NCI-H774 (cell line): ENCODE measurements at places on chromosomes 1 and 21.
A peak's percentile ranks its signal among the peaks of the same experiment; 100 is the strongest.

DNA sequence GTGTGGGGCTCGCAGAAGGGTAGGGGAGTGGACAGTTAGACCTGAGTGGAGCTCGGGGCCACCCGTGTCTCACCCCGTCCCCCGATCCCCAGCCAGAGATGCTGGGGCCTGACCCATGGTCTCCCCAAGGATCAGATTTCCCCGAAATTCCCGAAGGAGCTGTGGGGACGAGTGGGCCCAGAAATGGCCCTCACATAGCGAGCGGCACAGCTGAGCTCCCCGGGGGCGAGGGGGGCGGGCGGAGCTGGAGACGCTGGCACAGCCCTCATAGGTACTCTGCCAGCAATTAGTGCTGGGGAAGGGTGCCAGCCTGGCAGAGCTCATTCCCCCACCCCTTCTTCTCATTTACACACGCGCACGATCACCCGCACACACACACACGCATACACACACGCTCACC lies 9.2 kb downstream of the CASZ1 start:
- DNase-seq = no peak

DNA sequence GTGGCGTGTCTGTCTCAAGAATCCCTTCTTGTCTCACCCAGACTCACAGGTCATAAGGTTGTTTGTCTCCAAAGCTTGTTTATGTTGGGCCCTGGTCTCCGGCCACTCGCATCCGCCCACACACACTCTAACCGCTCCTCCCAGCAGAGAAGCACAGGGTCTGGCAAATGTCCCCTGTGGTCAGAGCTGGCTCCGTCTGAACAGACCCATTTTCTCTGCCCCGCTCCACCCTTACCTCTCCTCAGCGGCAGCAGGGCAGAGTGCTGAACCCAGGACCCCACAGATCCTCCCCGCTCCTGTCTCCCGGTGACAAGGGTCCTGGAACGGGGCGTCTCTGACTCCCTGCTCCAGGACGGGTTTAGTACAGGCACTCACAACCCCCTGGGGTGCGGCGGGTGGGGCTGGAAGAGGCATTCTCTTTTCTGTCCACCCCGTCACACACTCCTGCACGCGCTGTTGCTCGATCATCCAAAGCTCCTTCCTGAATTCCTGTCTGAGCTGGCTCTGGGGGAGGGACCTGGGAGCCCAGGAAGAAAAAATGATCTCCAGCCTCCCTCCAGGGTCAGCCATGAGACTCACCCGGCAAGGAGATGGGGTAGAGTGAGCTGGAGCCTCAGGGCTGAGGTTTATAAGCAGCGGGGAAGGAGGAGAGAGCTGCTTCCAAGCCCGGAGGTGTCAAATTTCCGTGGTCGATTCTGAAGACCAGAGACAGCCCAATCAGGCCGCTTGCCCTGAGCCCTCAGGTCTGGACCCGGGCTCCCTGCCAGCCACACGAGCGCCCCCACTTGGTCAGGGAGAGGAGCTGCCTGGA lies at the start of gene S100A13:
TSS of gene S100A13 (minus strand) at position 602 of the 811 bp plus-strand sequence. CDS start 1,033 bp downstream, outside the sequence.
- peak; percentile 79 for DNase-seq

DNA sequence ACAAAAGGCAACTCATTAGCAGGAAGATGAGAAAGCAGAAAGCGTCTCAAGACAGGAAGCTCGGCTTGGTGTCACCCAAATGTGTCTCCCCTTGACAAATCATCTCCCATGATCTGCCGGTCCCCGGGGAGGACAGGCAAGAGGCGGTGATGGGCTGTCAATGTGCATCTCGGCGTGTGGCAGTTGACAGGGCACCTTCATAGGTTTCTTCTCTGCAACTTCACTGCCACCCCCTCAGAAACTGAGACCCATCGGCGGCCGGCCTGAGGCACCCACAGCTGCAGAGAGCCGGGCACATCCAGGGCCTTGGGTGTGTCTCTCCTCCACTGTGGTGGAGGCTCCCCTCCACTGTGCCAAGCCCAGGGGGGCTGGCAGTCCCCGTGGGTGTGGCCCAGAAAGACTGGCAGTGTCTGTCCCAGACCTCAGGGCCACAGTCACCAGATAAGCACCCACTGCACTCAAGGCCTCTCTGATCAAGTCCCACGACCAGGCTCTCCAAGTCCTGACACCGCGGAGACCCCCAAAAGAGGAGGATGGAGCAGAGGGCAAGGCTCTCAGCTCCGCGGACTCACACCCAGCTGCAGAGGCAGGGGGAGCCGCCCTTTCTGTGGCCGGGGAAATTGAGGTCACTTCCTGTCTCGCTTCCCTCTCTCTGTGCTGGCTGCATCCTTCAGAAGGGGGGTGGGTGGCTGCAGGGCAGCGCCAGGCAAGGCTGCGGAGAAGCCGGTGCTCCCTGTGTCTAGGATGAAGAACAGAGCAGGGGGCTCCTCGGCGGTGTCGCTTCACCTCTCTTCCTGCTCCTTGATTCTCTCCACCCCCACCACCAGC lies 39.6 kb upstream of the LBR start:
- DNase-seq = peak; percentile 21

DNA sequence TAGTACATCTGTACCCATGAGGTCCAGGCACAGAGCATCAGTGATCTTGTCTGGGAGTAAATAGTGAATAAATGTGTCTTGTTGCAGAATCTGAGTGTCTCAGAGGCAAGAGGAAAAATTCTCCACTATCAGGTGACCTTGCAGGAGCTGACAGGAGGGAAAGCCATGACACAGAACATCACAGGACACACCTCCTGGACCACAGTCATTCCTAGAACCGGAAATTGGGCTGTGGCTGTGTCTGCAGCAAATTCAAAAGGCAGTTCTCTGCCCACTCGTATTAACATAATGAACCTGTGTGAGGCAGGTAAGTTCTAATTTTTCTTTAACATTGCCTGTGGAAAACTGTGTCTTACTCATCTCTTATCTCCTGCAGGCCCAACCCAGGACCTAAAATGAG lies 43.1 kb downstream of the IL12RB2 start:
- DNase-seq = no peak

GRCh38 chr1:212982430-212983152 lies 32.2 kb downstream of the VASH2 start:
- DNase-seq = no peak

DNA sequence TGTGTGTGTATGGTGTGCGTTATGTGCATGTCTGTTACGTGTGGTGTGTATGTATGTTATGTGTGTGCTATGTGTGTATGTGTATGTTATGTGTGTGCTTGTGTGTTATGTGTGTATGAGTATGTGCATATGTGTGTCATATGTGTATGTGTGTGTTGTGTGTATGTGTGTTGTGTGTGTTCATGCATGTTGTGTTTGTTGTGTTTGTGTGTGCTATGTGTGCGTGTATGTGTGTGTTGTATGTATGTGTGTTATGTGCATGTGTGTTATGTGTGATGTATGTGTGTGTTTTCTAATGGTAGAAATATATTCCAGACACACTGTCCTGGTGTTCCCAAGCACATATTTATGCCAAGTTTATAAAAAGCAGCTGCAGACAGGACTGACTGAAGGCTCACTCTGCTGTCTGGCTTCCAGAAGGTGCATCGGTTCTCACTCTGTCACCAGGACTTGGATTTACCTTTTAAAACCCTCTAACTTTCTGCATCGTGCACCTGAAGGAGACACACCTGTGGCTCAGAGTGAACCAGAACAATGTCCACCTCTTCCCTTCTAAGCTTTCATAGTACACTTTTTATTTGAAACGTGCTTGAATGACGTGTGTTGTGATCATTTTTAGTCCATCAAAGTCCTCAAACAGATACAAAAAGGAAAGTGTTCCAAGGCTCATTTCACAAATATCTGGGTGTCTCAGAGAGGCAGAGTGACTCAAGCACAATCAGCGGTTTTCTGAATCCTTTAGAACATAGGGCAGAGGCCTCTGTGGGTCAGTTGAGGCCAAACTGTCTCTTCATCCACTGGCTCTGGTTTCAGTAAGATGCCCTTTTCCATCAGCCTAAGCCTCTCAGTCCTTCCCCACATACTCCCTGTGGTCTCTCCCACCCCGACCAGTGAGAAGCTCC lies 49.9 kb downstream of the TOMM20 start:
- no peak for DNase-seq

- peak; percentile 75 for DNase-seq
Measured at GRCh38 chr1:36384542-36385409, 948 bp downstream of the STK40 start.

DNA sequence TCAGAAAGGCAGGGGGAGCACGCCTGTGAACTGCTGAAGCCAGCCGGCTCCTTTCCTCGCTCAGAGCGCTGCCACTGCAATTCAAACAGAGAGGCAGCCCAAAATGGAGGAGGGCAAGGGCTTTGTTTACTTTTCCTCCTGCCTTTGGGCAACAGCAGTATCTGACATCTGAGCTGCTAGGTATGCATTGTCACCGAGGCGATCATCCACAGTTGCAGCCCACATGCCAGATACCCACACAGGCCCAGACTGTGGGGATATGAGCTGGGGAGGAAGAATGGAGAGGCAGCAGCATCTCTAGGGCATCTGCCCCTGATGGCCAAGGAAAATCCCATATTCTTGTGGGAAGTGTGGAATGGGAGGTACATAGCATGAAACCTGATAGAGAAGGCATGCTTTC lies 357.1 kb downstream of the BARHL2 start:
- no peak for DNase-seq

GRCh38 chr1:207745285-207745684 lies 6.6 kb upstream of the CD46 start:
- no peak for DNase-seq

GRCh38 chr1:56817716-56818463 lies 1.3 kb downstream of the FYB2 start:
- DNase-seq = no peak

DNA sequence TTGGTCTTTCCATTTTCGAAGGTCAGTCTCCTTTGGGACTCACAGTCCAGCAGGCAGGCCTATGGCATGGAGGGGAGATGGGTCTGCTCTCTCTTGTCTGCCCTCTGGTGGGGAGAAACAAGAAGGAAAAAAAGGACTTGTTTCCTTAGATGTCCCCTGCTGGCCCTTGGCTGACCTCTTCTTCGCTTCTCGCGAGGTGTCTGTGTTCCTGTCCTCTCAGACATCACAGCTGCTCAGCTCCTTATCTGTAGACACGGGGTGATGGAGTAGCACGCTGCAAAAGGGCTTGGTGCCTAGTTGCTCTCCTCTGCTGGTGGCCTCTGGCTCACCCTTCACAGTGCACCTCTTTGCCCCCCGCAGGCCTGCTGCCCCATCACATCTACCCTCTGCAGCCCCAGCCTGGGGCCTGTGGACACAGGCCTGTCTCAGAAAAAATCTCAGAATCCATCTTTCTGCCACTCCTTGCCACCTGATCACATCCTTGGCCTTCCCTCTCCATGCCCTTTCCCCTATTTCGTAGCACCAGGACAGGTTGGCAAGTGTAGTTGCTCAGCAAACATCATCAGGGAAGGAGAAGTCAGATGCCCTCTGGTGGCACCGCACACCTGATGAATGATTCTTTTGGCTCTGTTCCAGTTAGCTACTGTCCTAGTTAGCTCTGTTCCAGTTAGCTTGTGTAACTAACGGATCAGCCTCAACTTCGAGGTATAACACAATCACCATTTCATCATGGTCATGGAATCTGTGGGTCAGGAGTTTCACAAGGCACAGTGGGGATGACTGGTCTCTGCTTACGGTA lies 18.7 kb upstream of the AK2 start:
- peak; percentile 76 for DNase-seq

DNA sequence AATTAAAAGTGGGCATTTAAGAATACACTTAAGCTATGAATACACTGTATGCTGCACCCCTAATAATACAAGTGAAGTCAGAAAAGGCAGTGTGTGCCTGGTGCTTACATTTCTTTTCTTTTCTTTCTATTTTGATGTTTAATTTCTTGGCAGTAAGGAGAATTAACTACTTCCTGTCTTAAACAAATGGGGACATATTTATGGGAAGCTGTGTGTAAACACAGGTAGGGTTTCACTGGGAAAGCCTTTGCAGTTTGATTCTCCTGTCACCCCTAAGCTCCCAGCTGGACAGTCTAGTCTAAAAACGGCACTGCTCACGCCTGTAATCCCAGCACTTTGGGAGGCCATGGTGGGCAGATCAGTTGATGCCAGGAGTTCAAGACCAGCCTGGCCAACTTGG lies 146.0 kb downstream of the MIS18A start:
- DNase-seq = peak; percentile 17

DNA sequence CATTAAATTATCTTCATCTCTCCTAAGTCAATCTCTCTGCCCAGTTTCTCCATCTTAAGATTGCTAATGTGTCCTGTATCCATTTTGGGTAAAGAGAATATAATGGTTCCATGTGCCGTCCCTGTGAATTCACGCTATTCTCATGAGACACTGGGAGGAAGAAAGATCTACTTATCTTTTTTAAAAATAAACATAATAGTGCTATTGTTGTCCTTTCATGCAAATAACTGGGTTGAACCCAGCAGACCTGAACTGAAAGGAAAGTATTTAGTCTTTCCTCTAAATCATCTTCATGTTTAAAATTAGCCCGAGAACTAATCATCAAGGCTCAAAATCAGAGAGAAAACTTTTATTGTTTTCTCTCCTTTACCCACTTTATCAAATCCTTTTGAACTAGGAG lies 22.4 kb downstream of the SLAMF1 start:
- DNase-seq = no peak

- DNase-seq = no peak
Measured at GRCh38 chr1:119160866-119161265, 20.4 kb upstream of the WARS2 start.

- DNase-seq = no peak
Measured at GRCh38 chr1:245217853-245218608, 63.2 kb downstream of the KIF26B start.

- no peak for DNase-seq
Measured at GRCh38 chr1:207202480-207202879, 98.4 kb downstream of the C4BPA start.

DNA sequence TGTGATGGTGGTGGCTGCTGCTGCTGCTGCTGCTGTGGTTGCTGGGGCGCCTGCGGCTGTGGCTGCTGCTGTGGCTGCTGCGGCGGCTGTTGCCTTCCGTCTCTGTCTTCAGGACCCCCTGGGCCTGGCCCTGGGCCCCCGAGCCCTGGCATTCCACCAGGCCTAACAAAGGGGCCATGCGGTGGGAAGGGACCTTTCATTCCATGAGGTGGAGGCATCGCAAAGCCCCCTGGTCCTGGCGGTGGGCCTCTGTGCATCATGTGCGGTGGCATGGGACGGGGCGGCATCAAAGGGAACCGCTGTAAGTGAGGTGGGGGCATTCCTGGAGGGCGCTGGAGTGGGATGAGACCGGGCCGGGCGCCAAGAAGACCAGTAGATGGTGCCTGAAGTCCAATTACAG lies 12.4 kb downstream of the SOD1 start:
- DNase-seq = no peak

DNA sequence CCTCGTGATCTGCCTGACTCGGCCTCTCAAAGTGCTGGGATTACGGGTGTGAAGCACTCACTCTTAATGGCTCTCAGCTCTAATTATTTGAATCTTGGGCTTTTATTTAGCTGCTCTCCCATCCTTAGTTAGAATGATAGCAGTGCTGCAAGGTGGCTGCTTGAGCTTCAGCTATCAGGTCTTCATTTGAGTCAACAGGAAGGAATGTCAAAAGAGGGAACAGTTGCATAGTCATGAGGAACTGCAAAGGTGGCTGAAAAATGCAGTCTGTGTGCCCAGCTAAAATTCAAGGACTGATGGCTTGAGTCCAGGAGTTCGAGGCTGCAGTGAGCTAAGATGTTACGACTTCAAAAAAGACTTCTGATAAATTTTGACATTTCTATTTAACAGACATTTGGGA lies 55.6 kb downstream of the UCK2 start:
- DNase-seq = no peak
